Activated gamma-delta T cell treated with Interleukin-2 at 50 U/mL for 16 hours (primary cell): ENCODE measurements at places on chromosomes 11 and 22.

DNA sequence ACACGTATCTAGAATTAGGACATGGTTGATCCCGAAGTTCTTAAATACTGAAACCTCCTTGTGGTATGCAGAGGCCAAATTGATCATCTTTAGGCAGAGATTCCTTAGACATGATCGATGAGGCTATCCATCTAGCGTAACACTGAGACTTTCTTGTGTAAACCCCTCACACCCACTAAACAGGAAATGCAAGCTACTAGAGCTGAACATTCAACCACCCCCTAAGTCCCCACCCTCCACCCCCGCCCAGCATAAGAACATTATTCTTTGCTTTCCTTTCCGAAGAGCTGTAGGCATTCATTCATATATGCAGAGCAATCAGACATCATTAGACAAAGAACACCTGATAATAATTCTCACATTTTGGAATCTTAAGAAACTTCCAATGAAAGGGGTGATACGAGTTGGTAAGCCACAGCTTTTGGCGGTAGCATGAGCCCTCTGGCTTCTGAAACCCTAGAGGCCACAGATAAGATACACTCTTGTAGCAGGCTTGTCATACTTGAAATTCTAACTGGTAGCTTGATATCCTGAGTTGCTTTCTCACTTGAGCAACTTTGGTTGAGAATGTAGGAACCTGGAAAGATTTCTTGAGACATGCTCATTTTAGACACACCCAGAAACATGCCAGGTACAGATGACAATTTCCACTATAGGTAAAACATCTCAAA lies 42.2 kb downstream of the FLI1 start:
- DNase-seq: no peak

DNA sequence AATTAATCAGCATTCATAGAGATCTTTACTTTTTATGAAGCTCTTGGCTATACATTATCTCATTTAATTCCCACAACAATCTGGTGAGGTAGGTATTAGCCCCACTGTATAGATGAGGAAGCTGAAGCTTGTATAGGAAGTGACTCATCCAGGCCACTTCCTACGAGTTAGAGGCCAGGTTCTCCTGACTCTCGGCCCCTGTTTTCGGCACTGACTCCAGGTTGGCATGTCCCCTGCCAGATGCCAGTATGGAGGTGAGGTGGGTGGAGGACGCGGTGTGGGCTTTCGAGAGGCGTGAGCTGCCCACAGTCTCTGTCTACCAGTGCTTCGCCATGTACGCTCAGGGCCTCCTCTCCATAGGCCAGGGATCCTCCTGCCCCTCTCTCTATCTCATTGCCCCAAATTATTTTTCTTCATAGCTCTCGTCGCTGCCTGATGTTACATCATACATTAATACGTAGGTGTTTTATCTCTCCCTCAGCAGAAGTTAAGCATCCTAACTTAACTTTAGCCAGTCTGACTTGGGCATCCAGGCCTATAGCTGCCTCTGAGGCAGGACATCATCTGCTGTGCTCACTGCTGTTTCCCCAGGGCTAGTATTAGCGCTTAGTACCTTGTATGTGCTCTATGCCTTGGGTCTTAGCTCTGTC lies 9.0 kb downstream of the DGAT2 start:
- no peak for DNase-seq

DNA sequence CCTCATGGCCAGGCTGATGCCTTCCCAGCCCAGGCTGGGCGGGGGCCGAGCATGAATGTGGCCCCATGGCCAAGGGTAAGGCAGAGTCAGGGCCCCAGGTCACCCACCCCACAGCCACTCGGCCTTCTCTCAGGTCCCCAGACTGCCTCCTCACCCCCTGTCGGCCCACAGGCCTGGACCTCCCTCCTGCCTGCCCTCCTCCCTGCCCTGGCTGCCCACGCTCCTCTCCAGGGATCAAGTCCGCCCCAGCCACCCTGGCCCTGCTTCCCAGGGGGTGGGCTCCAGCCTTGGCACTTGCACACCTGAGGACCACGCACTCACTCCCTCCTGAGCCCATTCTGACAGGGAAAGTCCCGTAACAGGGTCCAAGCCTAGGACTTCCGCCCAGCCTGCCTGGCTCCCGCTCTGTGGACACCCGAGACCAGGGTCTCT lies 37.8 kb upstream of the TH start:
- DNase-seq: no peak

DNA sequence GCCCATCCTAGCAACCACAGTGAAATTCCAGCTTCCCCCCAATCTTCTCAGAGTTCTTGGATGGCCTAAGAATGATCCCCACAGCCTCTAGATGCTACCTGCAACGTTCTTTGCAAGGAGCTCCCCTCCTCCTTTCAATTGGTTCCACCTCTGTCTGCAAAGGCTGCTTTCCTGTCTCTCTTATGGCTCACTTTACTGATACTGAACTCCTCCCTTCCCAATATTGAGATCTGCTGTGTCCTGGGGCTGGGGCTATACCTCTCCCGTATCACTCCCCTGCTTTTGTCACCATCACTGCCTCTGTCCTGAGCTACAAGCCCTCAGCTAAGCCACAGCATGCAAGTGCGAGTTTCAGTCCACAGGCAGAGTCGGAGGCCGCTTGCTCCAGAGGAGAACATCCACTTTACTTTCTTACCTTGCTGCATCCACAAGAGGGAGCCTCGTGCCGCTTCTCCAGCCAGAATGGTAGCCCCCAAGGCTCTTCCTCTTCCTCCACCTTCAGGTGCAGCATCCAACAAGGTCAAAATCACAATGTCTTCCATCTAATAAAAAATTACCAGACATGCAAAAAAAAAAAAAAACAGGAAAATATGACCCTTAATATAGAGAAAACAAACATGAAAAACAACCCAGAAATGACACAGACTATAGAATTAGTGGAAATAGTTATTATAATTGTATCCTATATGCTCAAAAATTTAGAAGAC lies 48.6 kb upstream of the TMEM45B start:
- DNase-seq: peak; percentile 10

- peak; percentile 30 for DNase-seq
Measured at GRCh38 chr11:125348674-125349309, 147.3 kb downstream of the FEZ1 start.

DNA sequence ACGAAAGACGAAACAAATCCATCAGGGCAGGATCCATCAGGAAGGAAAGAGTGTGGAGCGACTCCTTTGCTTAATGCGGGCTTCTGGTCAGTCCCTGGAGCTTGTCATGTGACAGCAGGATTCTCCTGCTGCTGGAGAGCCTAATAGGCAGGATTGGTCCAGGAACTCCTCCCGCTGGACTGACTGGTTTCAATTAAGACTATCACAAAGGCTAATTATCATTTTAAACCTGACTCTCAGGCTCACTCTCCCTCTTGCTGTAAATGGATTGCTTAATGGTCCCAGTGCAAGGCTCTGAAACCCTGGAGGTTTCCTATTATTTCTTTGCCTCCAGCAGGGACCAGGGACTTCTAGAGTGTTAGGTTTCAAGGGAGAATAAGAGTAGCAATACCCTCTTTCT lies 493.8 kb downstream of the NTM start:
- no peak for DNase-seq

DNA sequence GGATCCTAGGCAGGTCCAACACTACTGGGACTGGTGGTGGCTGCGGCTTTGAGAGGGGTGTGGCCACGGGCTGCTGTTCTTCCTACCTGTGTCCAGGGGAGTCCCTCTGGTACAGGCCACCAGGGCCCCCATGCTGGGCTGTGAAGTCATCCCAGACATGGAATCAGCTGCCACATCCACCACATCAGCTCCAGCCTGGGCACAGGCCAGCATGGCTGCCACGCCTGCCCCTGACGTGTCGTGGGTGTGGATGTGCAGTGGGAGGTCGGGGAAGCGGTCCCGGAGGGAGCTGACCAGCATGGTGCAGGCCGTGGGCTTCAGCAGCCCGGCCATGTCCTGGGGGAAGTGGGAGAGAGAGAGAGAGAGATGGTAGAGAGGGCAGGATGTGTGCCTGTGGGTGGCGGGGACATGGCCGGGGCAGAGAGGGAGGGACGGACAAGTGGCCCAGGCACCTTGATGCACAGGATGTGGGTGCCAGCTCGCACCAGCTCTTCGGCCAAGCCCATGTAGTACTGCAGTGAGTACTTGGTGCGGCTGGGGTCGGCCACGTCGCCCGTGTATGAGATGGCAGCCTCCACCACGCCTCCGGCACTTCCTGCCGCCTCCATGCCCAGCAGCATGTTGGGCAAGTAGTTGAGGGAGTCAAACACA lies 6.2 kb upstream of the LRFN4 start:
- DNase-seq: no peak

- DNase-seq: no peak
Measured at GRCh38 chr11:83725728-83726127, 439.6 kb upstream of the CCDC90B start.

GRCh38 chr11:12402025-12402424 lies 24.7 kb downstream of the PARVA start:
- DNase-seq: no peak

DNA sequence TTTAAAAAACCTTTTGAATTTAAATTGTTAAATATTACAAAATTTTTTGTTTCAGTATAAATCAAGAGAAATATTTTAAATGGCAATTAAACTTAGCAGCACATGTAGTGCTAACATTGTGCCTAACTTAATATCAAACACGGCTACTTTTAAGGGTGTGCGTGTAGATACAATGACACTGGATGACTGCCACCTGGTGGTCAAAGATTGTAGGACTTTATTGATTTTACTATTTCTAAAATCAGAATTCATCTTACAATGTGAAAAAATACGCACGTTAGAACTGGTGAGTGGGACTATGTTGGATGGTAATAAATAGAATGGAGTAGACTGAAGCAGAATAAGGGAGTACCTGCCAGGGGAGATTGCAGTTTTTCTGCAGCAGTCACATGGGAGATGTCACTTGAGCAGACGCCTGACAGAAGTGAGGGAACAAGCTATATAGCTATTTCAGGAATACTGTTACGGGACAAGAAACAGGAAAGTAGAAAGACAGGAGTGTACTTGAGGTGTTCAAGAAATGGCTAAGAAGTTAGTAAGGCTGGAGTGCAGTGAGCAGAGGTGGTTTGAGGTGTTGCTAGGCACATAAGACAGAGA lies 52.9 kb downstream of the UVRAG start:
- DNase-seq: peak; percentile 50

DNA sequence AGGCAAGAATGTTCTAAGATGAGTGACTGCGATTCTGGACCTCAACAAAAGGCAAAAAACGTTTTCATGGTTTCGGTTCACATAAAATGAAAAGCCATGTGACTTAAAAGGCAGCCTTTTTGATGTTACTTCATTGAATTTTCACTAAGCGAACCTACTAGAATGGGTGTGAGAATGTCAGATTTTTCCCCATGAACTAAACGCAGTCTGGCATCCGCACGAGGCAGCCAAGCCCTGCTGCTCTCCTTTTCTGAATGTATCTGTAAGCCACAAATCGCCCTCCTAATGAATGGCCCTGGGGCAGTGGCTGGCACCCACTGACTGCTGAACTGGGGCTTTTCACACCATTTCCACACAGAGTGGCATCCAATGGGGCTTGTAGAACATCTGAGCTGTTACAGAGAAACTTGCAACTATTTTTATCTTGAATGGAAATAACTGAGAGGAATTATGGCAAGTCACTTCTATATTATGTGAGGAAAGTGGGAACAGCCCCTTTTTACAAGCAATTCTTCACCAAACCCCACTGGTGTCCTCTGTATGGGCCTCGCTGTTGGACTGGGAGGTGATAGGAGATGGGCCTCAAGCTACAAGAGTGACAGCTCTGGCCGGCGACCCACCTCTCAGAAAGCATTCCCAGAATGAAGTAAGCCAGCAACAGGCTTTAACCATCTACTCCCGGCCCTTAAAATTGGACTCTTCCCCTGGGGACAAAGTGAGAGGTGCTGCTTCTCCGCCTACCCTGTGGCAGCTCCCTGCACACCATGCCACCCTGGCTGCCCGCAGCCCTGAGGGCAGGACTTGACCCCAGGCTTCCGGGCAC lies 29.4 kb downstream of the PPP2R1B start:
- no peak for DNase-seq

- no peak for DNase-seq
Measured at GRCh38 chr11:130528298-130529261, 80.1 kb downstream of the ADAMTS15 start.

GRCh38 chr11:8658321-8659057 lies 24.0 kb downstream of the TRIM66 start:
- DNase-seq: no peak

DNA sequence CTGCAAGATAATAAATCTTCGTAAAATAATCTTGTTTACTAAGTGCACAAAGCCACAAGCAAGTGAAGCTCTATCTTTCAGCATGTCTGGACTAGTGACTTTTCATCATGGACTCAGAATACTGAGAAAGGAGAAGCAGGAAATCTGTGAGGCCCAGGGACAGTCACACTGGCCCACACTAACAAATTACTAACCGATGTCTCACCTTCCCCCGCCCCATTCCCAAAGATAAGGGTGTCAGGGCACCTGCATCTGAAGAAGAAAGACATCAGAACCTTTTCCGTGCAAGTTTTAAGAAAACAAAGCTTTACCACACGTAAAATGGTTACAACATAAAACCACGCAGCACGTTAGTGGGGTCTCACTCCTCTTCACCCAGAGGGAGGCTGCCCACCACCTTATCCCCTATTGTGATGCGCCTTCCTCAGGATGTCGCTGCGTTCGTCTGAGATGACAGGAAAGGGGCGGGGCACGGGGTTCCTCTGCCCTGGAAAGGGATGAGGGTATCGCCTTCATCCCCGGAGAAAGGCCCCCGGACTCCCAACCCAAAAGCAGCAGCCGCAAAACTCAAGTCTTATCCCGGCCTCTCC lies 616 bp downstream of the BTBD10 start:
- DNase-seq: peak; percentile 57

DNA sequence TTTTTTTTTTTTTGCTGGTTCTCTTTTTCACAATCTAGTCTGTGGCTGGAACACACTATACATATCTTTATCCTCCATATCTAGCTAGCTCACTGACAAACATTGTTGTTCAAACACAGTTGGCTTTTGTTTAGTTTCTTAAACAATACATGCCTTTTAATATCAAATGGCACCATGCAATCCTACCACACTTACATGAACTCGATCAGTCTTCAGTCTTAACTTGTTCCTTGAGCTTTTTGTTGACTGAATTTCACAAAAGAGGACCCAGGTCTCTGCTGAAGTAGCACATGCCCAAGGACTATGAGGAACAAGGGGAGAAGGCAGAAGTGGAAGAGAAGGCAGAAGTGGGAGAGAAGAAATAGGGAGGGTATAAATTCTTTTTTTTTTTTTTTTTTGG lies 25.5 kb downstream of the TMEM123 start:
- DNase-seq: no peak

DNA sequence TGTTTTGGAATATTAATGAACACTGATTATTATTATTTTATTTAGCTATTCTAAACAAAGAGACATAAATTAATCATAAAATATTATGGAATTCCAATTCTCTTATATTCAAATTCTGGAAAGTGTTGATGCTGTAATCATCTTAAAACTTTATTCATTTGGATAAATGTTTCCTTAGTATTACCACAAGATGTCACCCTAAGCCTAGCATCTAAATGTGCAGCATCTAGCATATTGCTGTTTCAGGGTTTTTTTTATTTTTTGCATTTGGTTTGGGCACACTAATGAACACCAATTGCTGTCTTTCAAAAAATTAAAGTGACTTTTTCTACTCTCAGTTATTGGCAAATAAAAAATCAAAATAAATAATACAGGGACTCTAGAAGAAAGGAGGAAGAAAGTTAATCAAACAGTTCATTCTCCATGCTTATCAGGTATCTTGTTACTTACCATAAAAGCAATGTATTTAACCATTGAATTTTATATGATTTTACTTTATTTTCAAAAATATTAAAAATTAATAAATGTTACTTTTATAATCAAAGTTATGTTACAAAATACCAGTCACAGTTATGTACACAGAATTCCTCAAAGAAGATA lies 31.8 kb downstream of the DLG2 start:
- DNase-seq: no peak
